ENCODE measurements at places on chromosomes 6 and 20.

DNA sequence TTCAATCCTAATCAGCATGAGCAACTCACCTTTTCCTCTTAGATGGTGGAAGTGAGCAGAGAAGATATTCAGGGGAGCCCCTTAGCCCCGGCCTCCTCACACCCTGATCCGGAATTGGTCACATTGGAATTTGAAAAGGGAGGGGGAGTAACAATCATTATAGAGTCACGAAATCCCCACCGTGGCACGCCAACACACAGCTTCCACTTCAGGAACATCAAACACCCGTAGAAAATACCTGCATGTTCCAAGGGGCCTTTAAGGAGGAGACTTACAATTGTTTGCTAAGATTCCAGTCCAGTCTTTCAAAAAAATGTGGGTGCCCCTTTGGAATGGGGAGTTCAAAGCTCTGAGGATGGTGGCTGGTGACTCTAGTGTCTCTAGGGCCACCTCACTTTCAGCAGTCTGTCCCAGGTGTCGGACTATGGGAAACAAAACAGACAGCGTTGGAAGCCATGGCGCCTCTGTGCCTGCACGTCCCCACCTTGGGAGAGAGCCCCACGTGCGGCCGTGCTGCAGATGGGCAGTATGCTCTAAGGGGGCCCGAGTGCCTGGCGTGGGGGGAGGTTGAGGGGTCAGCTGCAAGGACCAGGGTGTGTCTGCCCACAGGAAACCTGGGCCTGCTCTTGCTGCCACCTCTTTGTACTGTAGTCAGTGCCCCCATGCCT lies 2.4 kb downstream of the CD93 start:
- DNase-seq, result no peak

GRCh38 chr20:39645131-39645530 lies 683.0 kb downstream of the DHX35 start:
- no peak for DNase-seq

GRCh38 chr6:113763876-113764275 lies 93.3 kb upstream of the MARCKS start:
- DNase-seq, result no peak

- peak; percentile 50 for DNase-seq
These were observed 8.8 kb downstream of the DUSP15 start for GRCh38 chr20:31861385-31862156.

GRCh38 chr20:48186915-48187314 lies 401.6 kb upstream of the SULF2 start:
- no peak for DNase-seq

DNA sequence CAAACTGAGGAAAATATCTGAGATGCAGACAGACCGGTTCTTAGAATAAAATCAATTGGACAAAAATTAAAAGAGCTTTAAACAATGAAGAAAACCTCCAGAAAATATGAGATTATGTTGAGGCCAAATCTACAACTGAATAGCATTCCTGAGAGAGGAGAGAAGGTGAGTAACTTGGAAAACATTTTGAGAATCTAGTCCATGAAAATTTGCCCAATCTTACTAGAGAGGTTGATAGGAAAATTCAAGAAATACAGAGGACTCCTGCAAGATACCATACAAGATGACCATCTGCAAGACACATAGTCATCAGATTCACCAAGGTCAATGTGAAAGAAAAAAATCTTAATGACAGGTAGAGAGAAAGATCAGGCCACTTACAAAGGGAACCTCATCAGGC lies 437.7 kb upstream of the ADGRB3 start:
- no peak for DNase-seq

- DNase-seq, result no peak
These were observed 37.0 kb upstream of the IER3 start for GRCh38 chr6:30781395-30781742.

GRCh38 chr6:112372226-112372806 lies 25.2 kb downstream of the RFPL4B start:
- peak; percentile 59 for DNase-seq

DNA sequence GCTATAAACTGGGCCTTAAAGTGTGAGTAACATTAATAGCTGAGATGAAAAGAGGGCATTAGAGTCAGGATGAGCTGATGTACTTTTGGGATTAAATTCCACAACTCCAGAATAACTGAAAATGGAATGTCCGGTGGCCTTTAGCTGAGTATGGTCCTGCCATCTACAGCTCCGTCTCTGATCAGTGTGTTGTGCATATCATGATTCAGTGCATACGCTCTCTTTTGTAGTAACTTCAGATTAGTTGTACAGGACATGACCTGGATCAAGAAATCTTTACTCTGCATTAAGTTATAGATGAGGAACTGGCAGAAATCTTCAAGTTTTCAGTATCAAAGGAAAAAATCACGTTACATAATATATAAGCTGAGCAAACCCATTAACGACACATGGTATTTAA lies 92.4 kb downstream of the MTFR2 start:
- DNase-seq, result no peak

DNA sequence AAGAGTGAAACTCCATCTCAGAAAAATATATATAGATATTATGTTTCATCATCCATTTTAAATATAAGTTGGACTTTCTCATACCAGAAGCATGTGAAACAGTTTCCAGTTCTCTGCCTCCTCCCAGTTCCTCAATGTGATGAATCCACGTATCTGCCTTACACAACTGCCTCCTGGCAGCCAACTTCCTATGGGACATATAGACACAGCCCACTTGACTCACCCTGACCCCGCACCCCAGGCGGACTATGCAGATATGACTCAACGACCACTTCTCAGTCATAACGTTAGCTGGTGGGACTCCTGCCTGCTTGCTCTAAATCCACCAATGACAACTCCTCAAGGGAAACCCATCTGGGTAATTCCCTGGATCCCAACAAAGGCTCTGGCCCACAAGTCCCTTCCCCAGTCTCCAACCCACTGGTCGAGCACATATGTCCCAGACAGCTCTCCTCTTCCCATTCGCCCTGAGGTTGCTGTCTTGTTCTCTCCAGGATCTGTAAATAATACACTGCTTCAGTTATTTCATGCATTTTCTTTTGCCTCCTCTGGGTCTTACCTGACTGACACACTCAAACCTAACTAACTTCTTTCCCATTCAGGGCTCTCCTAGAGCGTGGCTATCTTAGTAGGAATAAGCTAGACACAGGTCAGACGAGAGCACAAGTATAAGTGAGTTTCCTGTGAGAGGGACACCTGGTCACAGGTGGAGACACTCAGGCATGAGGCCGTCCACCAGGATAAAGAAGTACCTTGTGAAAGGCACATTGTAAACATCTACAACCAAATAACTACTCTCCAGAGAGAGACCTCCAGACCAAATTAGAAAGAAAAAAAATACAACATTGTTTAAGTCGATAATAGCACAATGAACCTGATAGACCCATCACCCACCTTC lies 548.5 kb downstream of the CD83 start:
- DNase-seq, result no peak

GRCh38 chr6:39822846-39823815 lies 31.0 kb downstream of the DAAM2 start:
- no peak for DNase-seq

DNA sequence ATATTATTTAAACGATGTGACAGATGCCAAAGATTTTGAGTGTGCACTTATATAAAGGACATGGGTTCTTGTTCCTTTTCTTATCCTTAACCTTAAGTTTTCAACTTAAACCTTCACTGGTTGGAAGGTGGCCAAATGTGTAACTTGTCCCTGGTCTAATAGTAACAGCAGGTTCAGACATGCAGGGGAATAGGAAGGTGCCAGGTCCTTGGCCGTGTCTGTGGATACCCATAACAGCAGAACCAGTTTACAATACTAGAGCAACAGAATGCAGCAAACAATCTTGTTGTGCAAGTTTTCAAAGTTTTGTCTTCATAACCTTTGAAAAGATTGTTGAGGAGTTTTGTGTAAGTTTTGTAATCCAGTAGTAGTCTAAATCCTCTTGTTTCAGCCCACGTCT lies 4.4 kb downstream of the MYB start:
- no peak for DNase-seq

DNA sequence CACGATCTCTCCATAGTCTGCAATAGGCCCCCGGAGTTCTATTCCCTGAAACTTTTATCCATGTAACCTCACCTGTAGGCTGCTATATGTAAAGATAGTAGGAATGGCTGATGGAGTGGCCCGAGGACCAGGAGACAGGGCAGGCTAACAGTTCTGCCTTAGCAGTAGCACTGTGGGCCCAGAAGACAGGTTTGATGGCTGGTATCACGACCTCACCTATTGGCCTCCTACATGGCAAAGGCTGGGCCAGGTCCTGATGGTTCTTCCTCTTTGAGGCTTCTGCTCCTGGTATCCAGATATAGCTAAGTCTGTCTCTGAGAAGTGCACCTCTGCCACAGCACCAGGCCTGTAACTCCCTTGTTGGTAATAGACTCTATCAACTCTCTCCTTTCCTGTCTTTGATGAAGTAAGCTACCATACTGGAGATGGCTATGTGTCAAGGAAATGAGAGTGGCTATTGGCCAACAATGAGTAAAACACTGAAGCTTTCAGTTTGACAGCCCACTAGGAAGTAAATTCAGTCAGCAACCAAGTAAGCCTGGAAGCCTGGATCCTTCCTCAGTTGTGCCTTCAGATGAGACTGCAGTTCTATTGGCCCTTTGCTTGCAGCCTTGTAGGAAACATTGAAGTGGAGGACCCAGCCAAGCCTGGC lies 5.7 kb downstream of the SPEF1 start:
- no peak for DNase-seq

DNA sequence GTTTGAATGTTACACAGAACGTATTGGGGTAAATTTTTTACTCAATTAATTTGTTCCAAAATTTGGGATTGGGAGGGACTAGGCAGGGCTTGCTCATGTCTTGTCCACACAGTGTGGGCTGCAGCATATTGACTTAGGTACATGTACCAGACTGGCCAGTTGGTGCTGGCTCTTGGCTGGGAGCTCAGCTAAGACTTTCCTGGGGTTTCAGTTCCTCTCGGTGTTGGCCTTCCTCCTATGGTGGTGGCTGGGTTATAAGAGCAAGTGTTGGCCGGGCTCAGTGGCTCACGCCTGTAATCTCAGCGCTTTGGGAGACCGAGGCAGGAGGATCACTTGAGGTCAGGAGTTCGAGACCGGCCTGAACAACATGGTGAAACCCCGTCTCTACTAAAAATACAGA lies 4.9 kb downstream of the CENPQ start:
- DNase-seq, result no peak

- no peak for DNase-seq
These were observed 34.5 kb downstream of the ABRACL start for GRCh38 chr6:139062932-139063646.

DNA sequence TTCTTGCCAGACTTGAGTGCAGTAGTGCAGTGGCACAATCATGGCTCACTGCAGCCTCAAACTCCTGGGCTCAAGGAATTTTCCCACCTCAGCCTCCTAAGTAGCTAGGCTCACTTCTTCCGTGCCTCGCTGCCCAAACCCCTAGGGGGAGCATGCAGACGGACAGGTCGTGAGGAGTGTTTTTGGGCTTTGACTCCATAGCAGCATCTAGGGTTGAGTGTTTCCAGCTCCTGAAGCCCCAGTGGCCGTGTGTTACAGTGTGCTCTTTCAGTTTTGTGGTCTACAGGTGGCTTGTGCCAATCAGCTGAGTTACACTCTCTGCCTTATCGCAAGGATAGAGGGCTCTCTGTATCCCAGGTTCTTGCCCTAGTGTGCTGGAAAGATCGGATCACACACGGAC lies 33.4 kb downstream of the NCOA3 start:
- DNase-seq, result no peak

GRCh38 chr20:46344488-46345162 lies 36.3 kb upstream of the CDH22 start:
- DNase-seq, result no peak

DNA sequence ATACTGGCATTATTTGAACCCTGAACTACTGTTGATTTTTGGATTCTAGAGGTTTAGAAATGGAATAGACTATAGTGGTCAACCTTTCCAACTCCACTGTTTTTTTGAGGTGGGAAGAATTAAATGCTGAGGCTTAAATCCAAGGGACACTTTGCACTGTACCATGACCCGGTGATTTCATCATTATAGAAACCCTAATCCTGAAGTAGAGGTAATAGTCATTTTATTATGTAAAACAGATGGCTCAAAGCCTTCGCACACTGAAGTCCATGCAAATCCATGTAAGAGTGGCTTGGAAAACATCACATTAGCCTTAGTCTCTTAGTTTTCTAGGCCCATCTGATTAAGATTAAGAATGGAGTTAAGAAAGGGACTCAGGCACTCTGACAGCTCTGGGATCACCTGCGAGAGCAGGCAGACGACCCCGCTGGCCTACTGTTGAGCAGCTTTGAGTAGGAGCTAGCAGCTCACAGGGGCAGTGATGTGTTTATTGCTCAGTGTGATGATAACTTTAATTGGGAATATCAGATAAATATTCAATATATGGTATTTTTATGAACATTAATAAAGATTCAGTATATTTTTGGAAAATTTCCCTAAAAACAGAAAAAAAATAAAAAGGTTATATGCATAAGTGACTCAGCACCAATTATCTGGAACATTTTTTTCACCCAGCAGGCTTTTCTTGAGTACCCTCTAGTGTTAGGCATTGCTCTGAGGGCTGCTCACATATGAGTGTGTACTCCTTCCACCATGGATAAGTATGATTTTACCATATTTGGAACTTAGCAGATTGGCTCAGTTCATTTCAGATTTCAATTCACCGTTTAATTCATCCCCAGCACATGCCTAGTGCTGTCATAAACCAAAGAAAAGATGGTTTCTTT lies 13.4 kb downstream of the SLX4IP start:
- peak; percentile 66 for DNase-seq

- no peak for DNase-seq
These were observed 500.9 kb downstream of the PREX1 start for GRCh38 chr20:48326868-48327267.

DNA sequence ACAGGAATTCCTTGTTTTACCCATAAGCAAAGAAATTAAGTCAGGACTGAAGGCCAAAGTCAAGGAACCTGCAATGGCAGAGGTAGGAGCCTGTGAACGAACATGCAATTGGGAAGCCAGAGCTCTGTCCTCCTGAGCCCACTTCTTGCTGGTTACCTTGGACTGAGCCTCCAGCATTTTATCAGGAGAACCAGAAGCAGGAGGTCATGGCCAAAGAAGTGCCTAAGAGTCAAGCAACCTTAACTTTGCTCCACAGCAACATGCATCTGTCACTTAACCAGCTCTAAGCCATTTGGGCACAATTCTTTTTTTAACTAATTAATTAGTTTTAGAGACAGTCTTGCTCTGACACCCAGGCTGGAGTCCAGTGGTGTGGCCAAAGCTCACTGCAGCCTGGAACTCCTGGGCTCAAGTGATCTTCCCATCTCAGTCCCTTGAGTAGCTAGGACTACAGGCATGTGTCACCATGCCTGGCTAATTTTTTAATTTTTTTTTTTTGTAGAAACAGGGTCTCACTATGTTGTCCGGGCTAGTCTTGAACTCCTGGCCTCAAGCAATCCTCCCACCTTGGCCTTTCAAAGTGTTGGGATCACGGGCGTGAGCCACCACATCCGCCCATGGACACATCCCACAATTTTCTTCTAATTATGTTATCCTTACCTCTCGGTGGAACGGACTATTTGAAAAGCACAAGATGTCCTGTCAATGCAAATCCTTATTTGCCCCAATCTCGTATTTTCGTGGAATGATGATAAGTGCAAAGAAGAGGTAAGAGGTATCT lies 334.2 kb downstream of the CD83 start:
- no peak for DNase-seq

- no peak for DNase-seq
These were observed 730.3 kb downstream of the DOK5 start for GRCh38 chr20:55205665-55206064.
